ENCODE measurements at places on chromosomes 11 and 22.

GRCh38 chr11:72239313-72239848, 4.6 kb downstream of the PHOX2A start:
- no peak for DNase-seq

DNA sequence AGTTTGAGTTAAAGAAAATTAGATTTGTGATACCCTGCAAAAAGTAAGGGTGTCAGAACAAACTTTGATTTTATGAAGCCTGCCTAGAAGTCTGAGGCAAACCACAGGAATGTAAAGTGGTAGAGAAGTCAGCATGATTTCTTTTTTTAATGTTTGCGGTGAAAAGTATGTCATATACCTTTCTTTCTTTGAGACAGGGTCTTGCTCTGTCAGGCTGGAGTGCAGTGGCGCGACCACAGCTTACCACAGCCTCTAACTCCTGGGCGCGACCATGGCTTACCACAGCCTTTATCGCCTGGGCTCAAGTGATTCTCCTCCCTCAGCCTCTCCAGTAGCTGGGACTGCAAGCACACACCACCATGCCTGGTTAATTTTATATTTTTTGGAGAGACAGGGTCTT, 4.7 kb downstream of the API5 start:
- DNase-seq = no peak

DNA sequence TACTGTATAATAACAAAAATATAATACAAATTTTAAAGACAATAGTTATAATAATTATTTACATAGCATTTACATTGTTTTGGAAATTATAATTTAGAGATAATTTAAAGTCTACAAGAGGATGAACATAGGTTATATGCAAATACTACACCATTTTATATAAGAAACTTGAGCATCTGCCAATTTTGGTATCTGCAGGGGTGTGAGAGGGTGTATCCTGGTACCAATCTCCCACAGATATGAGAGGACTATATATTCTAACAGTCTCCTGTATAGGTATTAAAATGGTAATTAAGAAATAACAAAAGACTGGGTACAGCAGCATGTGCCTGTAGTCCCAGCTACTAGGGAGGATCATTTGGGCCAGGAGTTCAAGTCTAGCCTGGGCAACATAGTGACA, 134.4 kb downstream of the APOL5 start:
- DNase-seq = no peak

- DNase-seq = no peak
Observed at GRCh38 chr11:96263238-96263763, 79.7 kb downstream of the MAML2 start.

DNA sequence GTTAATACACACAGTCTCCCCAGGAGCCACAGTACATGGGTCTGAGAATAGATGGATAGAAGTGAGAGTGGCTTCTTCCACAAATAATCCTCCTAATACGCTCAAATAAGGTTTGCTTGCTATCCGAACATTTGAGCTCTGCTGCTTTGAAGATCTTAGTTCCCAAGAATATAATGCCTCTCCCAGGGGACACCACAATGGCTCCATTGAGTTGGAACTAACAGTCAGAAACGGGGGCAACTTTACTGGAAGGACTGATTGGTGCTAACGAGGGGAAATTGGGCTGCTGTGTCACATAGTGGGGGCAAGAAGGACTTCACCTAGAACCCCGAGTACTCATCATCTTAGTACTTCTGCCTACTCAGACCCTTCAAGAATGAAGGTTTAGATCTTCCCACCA, 66.2 kb downstream of the IGLL5 start:
- no peak for DNase-seq

GRCh38 chr11:132782102-132782501, 750.2 kb downstream of the OPCML start:
- no peak for DNase-seq

GRCh38 chr22:26632422-26633155, 10.8 kb downstream of the CRYBA4 start:
- no peak for DNase-seq

DNA sequence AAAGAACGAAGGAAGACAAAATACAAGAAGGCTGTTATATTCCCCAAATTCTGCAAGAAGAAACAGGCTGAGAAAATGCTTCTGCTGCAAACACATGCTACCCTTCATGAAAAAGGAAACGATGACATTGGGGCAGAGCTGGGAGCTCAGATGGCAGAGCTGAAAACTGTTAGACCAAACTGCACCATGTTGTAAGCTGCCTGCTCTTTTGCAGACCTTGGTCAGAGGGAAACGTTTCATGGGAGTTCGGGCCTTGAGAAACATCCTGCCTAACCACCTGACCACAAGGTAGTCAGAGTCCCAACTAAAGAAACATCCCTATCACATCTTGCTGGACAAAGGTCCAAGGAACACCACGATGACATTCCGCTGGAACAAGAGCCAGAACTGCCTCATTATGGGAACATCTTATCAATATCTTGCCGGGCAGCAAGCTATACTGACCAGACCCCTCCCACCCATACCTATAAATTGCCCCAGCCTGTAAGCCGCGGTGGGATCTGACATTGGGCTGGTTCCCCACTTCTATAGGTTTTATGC, 110.7 kb upstream of the CTSC start:
- DNase-seq = no peak

- no peak for DNase-seq
Observed at GRCh38 chr11:19536131-19536530, 176.5 kb upstream of the NAV2 start.

DNA sequence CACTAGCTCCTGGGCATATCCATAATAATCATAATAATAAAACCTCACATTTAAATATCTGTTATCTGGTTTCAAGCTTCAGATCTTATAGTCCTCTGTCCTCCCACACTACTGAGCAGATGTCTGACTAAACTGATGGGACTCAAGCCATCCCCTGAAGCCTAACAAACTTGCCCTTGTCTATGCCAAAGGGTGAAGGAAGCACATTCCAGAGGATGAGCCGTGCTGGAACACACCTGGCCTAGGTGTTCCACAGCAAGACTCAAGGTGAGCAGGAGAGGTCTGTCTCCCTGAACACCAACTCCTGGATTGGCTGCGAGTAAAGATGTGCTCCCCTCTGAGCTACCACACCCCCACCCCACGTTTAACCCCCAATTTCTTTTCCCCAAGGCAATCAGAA, 14.7 kb downstream of the SCUBE2 start:
- no peak for DNase-seq

- no peak for DNase-seq
Observed at GRCh38 chr11:125036933-125037332, 26.2 kb upstream of the SLC37A2 start.

DNA sequence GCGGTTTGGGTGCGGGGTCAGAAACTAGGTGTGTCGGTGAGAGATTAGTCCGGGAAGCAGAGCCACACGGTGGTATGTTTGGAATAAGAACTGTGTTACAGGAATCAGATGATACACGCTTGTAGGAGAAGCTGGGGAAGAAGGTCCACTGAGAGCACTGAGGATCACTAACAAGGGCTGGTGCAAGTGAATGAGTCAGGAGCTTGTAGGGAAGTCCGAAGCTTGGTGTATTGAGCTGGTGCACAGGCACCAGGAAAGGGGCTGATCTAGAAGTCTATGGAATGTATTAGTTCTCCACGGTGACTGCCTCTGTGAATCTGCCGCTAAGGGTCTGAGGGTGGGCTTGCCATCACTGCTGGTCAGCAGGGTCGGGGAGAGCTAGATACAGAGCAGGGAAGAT, 18.8 kb upstream of the GRK3 start:
- DNase-seq = no peak

DNA sequence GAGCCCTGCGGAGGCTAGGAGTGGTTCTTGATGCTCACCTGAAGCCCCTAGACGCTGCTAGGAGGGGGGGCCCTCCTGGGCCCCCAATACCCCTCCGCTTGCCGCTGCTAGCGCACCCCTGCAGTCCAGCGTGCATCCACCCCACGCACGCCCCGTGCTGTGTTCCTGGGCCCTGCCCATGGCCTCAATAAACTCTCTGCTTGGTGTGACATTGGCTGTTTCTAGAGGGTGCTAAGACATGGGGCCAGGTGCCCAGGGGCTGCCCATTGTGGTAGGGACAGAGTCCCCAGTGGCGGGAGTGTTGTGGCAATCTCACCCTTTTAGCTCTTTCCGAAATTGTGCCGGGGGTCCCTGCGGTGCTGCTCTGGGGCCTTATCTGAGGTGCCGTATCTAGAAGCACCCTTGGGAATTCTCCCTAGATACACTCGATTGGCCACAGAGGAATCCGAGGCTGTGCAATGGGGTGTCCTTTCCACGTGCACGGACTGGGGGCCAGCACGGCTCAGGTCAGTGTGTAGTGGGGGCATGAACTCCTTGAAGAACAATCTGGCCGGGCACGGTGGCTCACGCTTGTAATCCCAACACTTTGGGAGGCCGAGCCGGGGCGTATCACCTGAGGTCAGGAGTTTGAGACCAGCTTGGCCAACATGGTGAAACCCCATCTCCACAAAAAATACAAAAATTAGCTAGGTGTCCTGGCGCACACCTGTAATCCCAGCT, 10.9 kb downstream of the MAPK8IP2 start:
- no peak for DNase-seq

GRCh38 chr11:119571311-119571710, 148.3 kb upstream of the THY1 start:
- DNase-seq = no peak

- no peak for DNase-seq
Observed at GRCh38 chr11:34466802-34467488, 28.2 kb downstream of the CAT start.

GRCh38 chr22:47158457-47158856, 396.0 kb downstream of the TBC1D22A start:
- DNase-seq = no peak

DNA sequence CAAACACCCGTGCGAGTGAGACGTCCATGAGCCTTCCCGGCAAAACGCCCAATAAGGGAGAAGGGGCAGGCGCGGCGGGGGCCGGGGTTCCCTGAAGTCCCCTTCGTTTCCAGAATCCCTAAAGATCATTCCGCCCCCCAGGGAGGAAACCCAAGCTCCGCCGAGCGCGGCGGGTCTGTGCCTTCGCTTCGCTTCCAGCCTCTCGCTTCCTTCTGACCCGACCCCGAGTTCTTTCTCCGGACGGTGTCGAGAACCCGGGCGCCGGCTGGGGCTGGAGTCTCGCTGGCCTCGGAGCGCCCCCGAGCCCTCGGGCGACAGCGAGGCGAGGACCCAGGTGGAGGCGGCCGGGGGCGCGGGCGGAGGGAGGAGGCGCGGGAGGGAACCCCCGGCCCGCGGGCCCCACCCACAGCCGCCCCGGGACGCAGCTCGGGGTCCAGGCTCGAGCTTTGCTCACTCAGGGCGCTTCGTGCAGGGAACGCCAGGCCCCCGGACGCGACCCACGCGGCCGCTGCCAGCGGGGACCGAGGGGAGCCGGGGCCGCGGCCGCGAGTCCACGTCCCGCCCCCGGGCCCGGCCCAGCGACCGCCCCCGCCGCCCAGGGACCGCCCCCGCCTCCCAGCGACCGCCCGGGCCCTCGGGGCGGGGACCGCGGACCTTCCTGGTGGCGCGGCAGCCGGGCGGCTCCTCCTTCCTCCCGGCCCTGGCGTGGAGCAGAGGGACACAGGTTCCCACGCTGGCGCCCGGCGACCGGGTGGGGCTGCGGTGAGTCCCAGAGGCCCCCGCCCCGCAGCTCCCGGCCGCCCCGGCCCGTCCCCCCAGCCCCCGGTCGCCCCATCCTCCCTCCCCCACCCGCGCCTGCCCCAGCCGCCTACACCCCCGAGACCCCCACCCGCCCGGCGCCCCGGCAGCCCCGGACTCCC, at the start of gene PGGHG:
Gene PGGHG, plus strand, starts transcription at position 649 of the 920 bp plus-strand sequence. CDS start 691 bp downstream, outside the sequence.
- DNase-seq = peak; percentile 39

GRCh38 chr11:109677231-109677630, 255.2 kb downstream of the C11orf87 start:
- no peak for DNase-seq

DNA sequence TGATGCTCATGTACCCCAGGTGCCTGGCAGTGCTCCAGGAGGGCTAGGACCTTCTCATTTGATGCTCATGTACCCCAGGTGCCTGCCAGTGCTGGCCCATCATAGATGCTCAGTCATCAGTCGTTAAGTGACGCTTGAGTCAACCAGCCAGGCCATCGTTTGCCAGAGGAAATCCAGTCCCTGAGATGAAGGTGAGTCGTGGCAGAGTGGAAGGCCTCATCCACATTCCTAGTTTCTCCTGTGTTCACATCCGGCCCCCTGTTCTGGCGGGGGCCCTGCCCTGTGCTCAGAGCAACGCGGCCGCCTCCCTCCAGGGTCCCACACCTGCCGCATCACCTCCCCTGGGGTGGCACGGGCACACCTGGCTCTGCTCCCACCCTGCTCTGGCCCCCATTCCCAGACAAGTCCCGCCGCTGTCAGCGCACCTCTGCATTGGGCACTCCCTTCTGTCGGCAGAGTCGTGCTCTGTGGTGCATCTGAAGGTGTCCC, 279.9 kb downstream of the BRD1 start:
- DNase-seq = no peak

- DNase-seq = no peak
Observed at GRCh38 chr11:61914471-61915171, 2.7 kb downstream of the RAB3IL1 start.

GRCh38 chr11:83249972-83250593, 36.1 kb downstream of the CCDC90B start:
- no peak for DNase-seq

DNA sequence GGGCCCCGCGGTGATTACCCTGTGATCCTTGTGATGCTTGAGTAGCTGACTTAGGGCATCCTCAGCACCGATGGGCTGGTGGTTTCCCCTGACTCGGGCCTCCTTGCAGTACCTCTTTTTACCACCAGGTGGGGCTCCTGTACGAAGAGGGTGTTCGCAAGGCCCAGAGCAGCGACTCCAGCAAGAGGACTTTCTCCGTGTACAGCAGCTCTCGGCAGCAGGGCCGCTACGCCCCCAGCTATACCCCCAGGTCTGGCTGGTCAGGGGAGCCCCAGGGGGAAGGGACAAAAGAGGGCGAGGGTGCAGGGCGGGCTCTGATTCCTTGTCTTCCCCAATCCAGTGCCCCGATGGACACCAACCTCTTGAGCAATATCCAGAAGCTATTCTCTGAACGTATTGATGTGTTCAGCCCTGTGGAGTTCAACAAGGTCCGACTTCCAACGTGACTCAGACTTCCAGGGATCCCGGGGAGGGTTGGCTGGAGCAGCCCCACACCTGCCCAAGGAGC, 1.3 kb upstream of the TM7SF2 start:
- DNase-seq = peak; percentile 79

DNA sequence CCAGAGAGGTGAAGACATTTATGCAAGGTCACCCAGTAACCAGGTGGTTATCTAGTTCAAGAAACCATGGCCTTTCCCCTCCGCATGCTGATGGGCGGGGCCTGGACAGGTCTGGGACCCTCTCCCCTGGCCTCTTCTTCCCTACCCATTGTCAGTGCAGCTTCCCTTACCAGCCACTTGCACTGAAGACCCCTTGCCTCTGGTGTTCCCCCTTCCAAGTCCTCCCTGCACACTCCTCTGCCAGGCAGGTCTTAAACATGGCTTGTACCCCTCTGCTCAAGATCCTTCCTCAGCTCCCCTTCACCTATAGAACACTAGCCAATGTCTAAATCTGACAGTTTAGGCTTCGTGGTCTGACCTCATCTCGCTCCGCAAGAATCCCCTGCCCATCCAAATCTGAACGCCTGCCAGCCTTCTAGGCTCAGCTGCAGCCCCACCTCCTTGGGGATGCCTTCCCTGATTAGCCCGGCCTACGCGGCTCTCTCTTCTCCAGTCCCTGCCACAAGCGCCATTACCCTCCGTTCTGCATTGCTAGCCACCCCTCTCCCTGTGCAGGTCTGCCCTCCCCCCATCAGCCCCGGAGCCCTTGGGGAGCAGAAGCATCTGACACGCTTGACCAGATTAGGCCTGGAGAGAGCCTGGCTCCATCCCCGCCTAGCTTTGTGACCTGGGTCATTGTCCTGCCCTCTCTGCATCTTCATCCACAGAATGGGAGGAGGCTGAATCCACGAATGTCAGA, 213.8 kb downstream of the DSCAML1 start:
- peak; percentile 97 for DNase-seq

- DNase-seq = no peak
Observed at GRCh38 chr11:30510750-30511149, 75.4 kb downstream of the MPPED2 start.

- DNase-seq = no peak
Observed at GRCh38 chr22:36452250-36452977, 29.0 kb downstream of the TXN2 start.

Measured in NCI-H526 treated with DMSO at 0.1 percent for 48 hours (cell line).